ENCODE measurements at places on chromosomes 5 and 9.

- DNase-seq, result no peak
These were observed 16.4 kb downstream of the FBXW2 start for GRCh38 chr9:120776788-120777187.

DNA sequence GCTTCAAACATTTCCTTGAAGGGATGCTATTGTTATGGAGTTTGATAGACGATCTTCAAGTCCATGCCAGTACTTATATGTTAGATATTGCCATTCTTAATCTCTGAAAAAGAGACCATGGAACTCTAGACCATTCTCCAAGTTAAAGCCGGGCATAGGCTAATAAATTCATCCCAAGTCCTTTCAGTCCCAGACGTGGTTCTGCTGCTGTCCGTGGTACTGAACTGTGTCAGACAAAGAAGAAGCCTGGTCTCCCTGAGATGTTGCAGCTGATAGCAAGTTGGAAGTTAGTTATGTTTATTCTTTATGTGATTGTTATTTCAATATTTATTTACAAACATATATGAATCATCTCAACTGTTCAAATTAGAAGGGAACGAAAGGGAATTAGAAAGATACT lies 158.7 kb downstream of the NMUR2 start:
- DNase-seq, result peak; percentile 14

DNA sequence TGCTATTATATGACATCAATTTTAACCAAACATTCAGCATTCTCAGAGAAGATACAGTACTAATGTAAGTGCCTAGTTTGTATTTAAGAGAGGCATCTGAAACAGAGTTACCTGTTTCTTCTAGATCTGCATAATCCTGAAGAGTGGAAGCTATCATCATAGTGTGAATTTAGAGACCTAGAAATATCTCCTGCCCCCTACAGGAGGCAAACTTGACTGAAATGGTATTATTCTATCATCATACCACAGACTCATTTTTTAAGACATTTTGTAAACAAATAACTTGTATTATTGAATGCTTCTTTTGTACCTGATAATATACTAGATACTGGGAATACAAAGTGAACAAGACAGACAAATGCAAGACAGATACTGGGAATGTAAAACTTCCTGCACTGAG lies 216.8 kb upstream of the RPS23 start:
- DNase-seq, result no peak

DNA sequence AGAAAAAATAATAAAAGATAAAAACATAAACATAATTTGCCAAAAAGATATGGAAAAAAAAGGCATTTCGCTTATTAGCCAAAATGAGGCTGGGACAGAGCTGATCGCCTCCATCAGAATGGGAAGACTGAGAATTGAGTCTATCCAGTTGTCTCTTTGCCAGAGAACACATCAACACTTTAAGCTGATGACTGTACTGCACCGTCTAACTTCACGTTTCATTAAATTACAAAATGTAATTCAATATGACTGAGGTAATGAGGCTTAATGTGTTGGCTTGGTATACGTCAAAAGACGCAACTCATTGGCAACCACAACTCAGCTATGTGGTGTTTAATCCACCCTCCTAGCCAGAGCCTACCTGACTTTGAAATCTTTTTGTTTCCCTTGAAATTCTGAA lies 462.7 kb upstream of the CD180 start:
- DNase-seq, result no peak

GRCh38 chr5:10607023-10607665 lies 43.3 kb downstream of the ANKRD33B start:
- DNase-seq, result no peak

- no peak for DNase-seq
These were observed 257.5 kb downstream of the PARP8 start for GRCh38 chr5:50923768-50924494.

DNA sequence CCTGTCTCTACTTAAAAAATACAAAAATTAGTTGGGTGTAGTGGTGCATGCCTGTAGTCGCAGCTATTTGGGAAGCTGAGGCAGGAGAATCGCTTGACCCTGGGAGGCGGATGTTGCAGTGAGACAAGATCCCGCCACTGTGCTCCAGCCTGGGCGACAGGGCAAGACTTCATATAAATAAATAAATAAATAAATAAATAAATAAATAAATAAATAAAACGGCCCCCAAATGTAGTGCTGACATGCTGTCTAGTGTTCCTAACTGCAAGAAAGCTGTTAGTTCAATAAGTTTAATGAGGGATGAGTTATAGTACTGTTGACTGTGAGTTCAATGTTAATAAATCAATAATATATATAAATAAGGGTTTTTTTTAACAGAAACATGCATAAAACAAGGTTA lies 7.5 kb upstream of the CYFIP2 start:
- no peak for DNase-seq

- peak; percentile 81 for DNase-seq
These were observed 350.7 kb upstream of the TLE4 start for GRCh38 chr9:79221084-79221483.

DNA sequence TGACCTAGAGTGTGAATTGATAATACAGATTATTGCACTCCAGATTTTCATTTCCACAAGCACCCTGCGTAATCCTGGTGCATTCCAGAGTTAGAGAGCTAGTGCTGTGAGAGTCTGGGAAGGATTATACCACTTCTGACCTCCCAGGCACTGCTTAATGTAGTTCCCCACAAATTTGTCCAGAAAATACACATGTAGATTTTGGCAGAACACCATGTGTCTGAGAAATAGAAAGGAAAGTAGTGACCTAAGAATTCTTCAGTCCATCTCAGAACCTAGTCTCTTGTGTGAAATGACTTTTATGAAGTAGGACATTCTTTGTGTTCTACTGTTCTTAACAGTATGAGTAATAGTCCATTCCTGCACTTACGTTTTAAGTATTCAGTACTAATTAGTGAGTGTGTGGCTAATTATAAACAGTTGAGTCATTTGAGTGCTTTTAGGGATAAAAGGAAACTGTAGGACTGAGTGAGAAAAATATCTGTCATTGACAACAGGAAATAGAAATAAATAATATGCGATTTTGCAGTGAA lies 27.8 kb upstream of the PTPDC1 start:
- DNase-seq, result peak; percentile 52

DNA sequence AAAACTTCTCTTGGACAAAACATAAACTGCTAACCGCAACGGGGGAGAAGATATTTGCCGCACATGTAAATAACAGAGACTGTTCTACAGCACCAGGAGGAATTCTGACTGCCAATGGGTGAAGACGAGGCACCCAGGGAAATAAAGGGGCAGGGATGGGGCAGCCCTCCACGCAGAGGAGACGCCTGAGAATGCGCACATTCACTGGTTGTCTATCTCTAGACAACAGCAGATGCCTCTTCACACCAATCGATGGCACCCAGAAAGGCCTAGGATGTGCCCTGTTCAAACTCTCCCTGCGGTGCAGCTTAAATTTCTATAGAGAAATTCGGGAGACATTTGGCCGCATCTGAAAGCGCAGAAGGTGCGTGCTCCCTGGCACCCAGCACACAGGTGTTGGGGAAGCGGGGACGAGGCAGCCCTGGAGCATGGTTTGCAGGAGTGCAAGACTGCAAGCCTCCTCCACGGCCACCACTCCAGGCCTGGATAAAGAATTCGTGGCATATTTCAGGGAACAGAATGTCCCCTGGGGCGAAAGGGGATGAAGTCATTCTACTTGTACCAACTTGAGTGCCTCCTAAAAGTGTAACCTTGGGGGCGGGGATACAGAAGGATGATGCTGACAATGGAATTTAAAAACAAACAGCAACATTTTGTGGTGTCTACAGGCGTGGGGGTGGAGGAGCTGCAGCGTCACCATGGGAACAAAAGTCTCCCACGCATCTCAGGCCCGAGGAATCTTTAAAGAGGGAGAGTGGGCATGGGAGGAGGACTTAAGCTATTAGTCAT lies 6.3 kb upstream of the IRX2 start:
- DNase-seq, result no peak

DNA sequence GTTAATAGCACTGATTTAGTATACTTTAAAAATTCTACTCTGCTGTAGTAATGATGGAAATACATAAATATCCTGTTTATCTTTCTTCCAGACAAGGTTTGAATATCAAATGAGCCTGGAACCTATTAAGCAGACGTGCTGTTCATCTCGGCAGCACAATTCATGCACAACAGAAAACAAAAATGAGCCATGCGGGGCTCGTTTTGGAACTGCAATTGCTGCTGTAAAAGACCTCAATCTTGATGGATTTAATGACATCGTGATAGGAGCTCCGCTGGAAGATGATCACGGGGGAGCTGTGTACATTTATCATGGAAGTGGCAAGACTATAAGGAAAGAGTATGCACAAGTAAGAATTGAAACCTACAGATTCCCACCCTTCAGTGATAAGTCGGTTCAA lies 79.1 kb upstream of the ITGA2 start:
- no peak for DNase-seq

DNA sequence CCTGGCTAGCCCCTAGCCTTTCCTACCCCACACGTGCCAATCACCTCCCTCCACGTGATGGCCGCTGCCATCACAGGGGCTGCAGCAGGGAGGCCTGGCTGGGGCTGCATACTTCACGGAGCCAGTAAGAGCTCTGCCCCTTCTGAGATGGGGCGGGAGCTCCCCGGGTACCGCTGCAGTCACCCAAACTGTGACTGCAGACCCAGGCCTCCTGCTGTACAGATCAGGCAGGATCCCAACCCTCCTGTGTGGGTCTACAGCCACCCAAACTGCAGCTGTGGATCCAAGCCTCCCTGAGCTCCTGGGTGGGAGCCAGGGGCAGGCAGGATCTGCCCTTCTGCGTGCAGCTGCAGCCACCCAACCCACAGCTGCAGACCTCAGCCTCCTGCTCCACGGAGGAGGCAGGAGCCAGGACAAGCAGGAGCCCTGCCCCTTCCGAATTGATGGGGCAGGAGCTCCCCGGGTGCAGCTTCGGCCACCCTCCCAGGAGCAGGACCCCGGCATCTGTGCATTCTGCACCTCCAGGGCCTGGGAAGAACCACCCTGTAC lies 3.2 kb upstream of the BTNL9 start:
- no peak for DNase-seq

Measured in stromal cell of bone marrow (primary cell).